ENCODE measurements at places on chromosomes 3 and 15.

GRCh38 chr3:55988905-55989304, 479.4 kb downstream of the ERC2 start:
- DNase-seq, result no peak

DNA sequence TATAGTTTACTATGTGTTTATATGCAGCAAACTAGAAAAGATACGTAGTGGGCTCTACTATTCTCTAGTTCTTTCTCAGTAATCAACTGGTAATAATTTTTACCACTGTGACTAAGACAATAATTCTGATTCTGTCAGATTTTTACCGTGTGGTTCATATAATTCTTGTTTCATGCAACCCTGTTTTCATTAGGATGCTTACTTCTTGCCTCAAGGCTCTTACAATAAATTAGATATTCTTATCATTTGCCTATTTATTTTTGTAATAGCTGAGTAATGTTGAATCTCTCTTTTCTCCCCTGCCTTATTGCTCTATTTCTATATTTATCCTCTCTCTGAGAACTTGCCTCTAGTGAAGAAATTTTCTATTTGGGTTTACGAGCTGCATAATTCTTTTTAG, 524.7 kb downstream of the NAALADL2 start:
- no peak for DNase-seq

GRCh38 chr3:159672728-159673688, 315.6 kb upstream of the IL12A start:
- DNase-seq, result no peak

GRCh38 chr3:16318176-16318575, 53.2 kb downstream of the OXNAD1 start:
- no peak for DNase-seq

GRCh38 chr15:59791755-59792154, 102.6 kb upstream of the BNIP2 start:
- no peak for DNase-seq

GRCh38 chr3:45143673-45144671, 2.2 kb downstream of the CDCP1 start:
- DNase-seq, result no peak

GRCh38 chr15:40562691-40563090, 2.2 kb downstream of the CCDC32 start:
- DNase-seq, result no peak

DNA sequence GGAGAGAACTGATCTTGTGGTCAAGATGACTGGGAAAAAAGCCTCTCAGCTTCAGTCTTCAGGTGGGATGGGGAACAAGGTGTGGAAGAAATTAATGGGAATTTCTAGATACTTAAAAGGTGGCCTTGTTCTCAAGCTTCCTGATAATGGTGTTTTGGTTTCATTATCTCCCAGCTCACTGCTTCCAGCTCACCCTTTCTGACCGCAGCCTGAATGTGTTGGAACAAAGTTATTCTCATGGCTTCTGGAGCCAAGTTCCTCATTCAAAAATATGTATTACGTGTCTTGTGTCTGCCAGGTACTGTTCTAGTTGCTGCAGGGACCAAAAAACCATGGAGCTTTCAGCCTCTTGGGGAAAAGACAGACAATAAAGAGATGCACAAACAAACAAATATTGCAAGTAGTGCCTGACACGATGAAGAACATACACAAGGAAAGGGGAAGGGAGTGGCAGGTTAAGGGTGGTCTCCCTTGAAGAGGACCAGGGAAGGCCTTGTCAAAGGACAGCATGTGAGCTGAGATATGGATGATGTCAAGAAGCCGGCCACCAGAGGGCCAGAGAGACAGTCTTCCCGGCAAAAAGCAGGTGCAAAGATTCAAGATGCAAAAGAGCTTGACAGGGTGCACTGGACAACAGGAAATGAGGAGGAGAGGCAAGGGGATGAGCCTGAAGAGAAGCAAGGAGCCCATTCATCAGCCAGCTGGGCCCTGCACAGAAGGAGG, 35.5 kb downstream of the ARRDC4 start:
- no peak for DNase-seq

DNA sequence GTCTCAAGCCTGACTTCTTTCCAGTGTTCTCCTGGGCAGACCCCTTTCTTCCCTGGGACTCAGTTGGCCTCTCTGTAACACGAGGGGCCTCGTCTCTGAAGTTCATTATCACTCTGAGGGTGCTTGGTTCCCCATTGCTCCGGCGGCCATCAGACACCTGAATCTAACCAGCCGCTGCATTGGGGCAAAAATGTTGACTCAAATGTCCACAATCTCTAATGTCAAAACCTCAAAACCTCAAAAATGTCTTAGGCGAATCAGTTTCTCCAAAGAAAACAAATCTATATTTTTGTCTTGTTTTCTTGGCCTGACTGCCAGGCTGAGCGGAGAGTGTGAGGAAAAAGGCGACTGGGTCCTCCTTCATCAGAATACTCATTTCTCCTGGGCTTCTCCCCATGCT, 220.7 kb downstream of the VPS13C start:
- no peak for DNase-seq

GRCh38 chr3:196609805-196610515, 29.5 kb upstream of the NRROS start:
- DNase-seq, result no peak

DNA sequence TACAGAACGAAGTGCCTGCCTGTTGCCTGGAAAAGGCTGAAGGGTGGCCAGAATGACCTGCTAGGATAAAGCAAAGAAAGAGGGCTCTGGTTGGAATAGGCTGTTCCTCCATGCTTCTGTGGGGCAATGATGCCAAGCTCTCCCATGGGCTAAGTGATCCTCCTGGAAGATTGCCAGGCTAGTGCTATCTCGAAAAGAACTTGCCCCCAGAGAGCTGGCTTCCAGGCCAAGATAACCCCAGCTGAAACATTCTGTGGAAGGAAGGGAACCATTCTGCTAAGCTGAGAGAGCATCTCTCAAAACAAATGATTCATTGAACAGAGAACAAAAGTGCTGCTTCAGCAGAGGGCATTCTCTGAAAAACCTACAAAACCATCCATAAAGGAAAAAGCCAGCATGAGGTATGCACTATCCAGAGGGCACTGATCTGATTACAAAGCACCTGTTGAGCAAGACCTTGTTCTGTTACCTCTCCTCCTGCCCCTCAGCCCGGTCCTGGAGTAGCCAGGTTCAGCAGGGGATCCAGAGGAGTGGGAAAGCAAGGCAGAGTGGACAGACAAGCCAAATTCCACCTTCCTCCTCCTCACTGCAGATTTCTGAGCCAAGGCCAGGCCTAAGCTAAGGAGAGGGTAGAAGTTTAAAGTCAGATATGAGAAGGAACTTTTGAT, 31.9 kb upstream of the SPRED1 start:
- no peak for DNase-seq

DNA sequence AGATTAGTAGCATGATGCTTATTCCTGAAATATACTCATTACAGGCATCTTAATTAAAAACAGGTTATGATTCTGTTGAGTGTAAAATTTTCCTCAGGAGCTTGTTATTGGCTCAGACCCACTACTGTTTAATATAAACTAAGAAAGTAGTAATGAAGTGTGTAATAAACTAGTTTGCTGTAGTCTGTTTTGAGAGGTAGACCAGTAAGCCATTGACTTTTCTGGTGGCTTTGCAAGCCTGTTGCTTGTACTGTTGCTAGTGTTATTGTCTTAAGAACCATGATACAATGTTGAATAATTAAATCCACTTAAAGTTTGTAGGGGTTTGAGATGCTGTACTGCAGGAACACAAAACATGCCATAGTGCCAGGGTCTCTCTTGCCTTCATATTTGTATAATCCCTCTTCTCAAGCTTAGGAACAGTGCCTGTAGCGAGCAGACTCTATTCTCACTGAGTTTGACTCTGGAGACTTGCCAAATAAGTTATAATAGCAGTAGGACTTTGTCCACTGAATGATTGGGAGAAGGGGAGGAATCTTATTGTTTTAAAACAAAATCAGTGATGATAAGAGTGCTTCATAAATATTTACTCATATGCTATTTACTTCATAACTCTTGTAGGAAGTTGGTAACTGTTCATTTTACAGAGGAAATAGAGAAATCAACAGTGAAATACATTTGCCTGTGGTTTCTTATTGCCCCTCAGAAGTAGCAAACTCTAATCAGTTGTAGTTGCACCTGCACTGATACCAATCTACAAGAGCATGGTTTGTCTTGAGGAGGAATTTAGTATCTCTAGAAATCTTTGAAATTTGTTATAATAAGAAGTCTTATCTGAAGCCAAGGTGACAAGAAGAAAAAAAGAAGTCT, 13.4 kb downstream of the TCF12 start:
- DNase-seq, result no peak

DNA sequence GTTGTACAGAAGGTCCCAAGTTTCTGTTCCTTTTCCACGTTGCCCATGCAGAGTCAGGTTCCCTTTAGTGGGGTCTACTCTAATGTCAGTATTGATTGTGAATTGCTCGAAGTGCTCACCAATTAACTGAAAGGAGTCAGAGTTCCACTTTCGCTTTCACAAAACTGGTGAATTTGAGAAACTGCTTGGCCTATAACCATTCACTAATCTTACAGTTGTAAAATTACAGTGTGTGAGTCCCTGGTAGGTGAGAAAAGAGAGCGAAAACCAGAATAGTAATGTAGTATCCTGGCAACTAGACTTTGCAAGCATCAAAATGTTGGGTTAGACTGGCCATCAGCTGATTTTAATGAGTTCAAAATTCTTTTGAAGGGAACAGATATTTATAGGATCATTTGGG, 237.5 kb upstream of the CHRM5 start:
- DNase-seq, result no peak

GRCh38 chr15:52262364-52262763, 33.2 kb downstream of the MYO5C start:
- DNase-seq, result no peak

DNA sequence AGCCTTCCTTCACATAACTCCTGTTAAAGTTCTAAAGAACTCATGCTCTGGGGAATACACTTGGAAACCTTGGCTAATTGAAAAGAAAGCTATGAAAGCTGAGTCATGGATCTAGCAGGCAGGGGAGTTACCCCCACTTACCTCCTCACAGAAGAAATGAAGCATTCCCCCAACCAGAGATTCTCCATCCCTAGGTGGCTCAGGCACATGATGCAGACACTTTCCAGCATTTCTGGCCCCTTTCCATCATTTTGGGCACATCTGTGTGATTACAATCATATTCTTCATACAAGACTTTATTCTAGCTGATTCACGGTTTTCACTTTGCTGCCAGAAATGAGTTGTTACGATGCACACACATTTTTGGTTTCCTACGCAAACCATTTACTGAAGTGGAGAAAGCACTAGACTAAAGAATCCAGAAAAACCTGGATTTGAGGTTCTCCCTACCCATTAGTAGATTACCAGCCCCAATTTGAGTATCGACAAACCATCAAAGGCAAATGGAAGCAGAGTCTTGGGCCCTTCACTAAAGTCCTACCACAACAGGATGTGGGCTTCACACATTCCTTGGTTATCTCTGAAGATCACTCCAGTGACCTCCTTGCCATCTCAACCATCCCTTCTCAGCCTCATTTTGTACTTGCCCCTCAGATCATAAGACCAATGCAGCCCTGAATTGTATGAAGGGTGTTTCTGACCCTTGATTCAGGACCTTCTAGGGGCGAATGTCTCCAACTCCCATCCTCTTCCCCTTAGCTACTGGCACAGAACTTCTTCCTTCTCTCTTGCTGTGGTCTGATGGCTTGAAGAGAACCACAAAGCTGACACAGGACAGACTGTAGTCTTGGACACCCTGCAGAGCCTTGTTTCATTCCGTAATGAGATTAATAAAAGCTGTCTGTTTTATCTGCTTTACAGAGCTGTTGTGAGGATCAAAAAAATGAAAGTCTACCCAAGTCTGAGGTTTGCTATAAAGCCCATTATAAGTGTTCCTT, 42.5 kb upstream of the SNRK start:
- no peak for DNase-seq

GRCh38 chr3:51605938-51606337, 65.1 kb upstream of the TEX264 start:
- DNase-seq, result no peak

GRCh38 chr3:37582086-37582485, 279.6 kb upstream of the CTDSPL start:
- no peak for DNase-seq

GRCh38 chr3:71317749-71318457, 265.6 kb downstream of the FOXP1 start:
- no peak for DNase-seq

GRCh38 chr3:39809995-39810595, 686 bp downstream of the MYRIP start:
- no peak for DNase-seq

- DNase-seq, result no peak
Observed at GRCh38 chr15:45664451-45664850, 29.6 kb downstream of the SQOR start.

DNA sequence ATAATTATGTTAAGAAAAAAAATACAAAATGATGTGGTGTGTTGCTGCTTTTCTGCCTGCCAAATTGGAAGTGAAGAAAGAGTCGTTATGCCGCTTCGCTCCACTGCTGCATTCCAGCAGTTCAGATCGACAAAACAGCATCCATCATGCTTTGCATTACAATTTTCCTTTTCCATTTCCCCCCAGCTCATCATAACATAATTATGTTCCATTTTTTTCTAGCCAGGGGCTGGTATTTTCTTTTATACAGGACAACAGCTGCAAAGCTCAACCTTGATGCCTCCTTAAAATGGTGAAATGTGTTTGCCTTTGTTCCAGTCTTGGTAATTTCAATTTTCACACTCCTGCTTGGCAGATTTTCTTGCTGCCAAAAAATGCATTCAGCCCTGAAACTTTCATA, 44.9 kb upstream of the KBTBD12 start:
- no peak for DNase-seq

GRCh38 chr3:12187448-12188327, 29.0 kb upstream of the TIMP4 start:
- DNase-seq, result no peak

- DNase-seq, result no peak
Observed at GRCh38 chr3:49295489-49296058, 18.5 kb upstream of the C3orf62 start.

GRCh38 chr15:29674661-29675533, 147.4 kb downstream of the TJP1 start:
- no peak for DNase-seq

DNA sequence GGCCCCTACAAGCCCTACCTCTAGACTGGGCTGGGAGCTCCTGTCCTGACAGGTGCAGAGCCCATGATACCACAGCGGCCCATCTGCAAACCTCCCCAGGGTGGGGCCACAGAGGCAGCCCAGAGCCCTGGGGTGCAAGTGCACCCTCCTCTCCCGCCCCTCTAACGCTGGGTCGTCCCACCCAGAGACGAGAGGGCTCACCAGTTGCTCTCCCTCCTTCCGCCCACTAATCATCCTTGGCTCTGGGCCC, 742 bp downstream of the TNK2 start:
- DNase-seq, result no peak

DNA sequence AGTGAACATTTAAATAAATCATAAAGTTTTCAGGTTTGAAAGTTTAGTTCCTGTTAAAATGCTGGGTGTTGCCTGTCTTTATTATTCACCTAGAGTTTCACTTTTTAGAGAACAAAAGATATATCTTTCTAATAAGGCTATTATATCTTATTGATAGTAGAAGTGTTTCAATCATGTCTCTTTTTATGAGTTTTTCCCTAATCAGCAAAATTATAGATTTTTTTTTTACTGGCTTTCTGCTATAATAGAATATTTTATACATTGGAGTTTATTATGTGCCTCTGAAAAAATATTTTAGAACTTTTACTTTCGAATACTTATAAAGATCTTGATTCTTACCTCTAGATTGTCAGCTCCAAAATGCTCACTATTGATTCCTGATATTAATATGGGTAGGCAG, 131.5 kb downstream of the BBX start:
- DNase-seq, result no peak

GRCh38 chr15:61119556-61119955, 109.5 kb downstream of the RORA start:
- no peak for DNase-seq

- DNase-seq, result no peak
Observed at GRCh38 chr3:129651435-129652202, 45.1 kb upstream of the PLXND1 start.
